ENCODE measurements at places on chromosomes 6 and 20. TPM values are rescaled to one million over a fixed set of nuclear protein-coding genes. Genes with fewer than 3 reads are reported as not detected.

GPX5 gene
- total RNA-seq: not detected

PGC gene
- not detected for total RNA-seq

DNA sequence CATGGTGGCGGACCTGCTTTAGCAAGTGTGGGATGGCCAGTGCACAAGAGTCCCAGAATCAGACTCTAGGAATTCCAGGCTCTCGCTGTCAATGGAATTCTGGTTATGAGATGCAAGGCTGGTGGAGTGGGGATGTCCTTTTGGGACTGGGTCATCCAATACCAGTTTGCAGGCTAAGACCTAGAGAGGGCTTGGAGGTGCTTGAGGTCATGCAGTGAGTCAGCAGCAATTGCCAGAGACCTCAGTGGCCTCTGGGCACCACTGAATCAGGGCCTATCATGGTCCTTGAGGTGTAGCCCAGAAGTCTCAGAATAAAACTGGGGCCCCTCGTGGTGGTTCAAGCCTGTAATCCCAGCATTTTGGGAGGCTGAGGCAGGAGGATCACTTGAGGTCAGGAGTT is 1.4 kb upstream of the SCRT2 start:
- no peak for DNase-seq

DNA sequence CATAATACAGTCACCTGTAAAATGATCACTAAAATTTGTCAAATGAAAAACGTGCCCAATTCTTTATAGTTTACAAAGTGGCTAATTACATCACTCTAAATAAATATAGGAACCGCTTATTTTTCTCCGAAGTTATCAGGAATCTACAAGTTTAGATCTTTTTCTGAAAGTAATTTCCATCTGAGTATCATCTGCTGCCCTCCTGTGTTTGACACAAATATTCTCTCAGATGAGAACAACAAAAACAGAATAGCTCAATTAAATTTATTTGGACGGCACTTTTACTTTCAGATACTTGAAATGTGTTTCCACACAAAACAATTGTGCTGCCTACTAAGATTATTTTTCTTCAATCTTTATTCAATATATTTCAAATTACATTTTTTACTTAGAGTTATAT is 5.0 kb downstream of the SF3B5 start:
- DNase-seq: no peak

POM121L2 gene
- not detected for total RNA-seq

PGK2 gene
- not detected for total RNA-seq

DNA sequence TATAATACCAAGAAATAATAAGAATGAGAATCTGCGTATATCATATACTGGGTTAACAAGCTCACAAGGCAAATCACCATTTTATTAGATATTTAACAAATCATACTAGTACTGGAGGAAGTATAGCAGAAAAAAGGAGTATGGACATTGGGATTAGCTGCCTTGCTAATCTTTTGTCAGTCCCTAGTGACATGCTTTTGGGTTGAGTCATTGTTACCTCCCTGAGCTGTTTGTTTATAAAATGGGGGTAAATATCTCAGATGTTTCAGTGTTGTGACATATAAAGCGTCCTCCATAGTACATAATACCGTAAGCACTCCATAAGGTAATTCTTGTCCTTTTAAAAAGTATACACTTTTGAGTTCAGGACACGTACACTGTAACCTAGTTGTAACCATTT is 107.0 kb downstream of the ESR1 start:
- no peak for DNase-seq

FAM217A gene
- total RNA-seq: not detected

DNA sequence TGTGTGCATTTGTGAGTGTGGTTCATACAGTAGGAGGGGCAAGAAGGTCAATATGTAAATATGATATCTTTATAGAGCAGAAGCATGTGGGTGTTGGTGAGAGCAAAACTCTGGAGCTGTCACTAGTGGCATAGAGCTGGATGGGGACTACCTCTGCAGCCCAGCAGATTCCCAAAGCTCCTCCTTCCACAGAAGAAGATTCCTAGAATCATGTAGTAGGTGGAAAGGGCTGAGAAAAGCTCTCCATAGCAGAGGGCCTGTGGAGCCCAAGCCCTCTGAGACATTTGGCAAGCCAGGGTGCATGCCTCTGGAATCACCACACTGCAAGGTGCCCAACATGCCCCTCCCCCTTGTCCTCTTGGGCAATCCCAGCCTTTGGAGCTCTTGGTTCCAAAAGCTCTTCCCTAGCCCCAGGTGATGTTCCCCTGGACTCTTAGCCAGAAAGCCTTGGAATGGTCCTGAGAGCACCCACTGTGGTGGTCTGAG is 233.2 kb downstream of the LRFN2 start:
- DNase-seq: no peak

DNA sequence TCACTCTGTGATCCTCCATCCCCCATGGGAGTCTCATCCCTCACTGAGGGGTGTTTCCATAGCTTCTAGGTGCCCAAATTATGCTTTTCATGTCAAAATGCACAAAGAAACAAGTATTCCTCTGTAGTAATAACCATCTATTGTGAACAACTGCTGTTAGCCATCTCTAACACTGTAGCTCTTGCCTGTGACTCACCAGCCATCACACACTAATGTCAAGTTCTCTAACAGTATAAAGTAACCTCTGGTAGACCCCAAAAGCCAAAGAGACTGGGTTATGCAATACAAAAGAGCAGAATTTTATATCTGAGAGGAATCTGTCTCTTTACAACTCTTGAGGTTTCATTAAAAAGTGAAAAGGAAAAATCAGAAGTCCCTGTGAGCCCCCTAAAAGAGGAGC is 25.4 kb upstream of the IYD start:
- DNase-seq: no peak

MTFR2 gene
- 5.7 TPM for total RNA-seq

HLA-DRB1 gene
- not detected for total RNA-seq

EPHA7 gene
- 7.0 TPM for total RNA-seq

MUC22 gene
- not detected for total RNA-seq

ZFAND3 gene
- 31.0 TPM for total RNA-seq

GRCh38 chr6:100296810-100297544 is 167.7 kb downstream of the SIM1 start:
- DNase-seq: peak; percentile 6

HRH3 gene
- not detected for total RNA-seq

Measured in MG63 (cell line).